ENCODE measurements at places on chromosomes 6 and 20.

GRCh38 chr6:37558168-37558567 is 58.5 kb upstream of the CCDC167 start:
- DNase-seq: no peak

- no peak for DNase-seq
Observed at GRCh38 chr6:126388104-126388598, 48.2 kb downstream of the CENPW start.

GRCh38 chr6:34958734-34959133 is 69.7 kb downstream of the ANKS1A start:
- no peak for DNase-seq

DNA sequence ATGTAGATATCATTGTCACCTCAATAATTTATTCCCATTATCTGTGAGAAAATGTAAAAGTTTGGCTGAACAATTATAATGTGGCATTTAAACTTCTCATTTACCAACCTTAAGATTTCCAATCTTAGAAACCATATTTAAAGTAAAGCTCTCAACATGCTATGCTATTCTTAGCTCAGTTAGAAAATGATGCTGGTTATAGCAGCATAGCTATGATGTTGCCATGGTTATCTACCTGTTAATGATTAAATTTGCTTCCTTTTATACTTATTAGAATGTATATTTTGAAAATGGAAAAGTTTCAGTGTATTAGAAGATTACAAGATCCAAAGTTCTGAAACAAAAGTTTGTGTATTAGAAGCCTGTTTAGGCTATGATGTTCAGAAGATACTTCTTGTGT is 110.1 kb downstream of the GPR63 start:
- no peak for DNase-seq

- no peak for DNase-seq
Observed at GRCh38 chr6:136564180-136564579, 14.0 kb upstream of the MAP7 start.

GRCh38 chr6:140285471-140285870 is 911.0 kb upstream of the CITED2 start:
- no peak for DNase-seq

DNA sequence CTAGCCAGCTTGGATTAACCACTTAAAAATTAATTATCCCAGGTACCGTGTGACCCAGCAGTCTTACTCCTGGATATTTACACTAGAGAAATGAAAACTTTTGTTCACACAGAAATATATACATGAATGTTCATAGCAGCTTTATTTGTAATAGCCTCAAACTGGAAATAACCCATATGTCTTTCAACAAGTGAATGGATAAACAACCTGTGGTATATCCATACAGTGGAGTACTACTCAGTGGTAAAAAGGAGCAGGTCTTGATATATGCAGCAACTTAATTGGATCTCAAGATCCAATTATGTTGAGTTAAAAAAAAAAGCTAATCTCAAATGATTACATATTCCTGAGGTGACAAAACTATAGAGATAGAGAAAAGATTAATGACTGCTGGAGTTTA is 381.4 kb downstream of the CDKAL1 start:
- DNase-seq: no peak

DNA sequence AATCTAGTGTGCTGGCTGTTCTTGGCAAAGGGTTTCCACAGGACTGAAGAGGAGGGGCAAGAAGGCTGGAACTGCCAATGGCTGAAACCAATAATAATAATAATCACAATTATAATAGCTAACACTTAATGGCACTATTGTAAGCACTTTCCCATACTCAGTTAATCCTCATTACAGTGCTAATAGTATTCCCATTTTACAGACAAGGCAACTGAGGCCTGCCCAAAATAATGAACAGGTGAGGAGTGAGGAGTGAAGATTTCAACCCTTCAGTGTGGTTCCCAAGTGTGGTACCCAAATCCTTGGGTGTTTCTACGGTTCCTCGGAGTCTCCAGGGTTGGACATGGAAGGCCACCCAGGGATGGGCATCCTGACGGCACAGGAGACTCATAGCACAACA is 69.9 kb downstream of the TRERF1 start:
- no peak for DNase-seq

GRCh38 chr20:51034988-51035656 is 12.2 kb upstream of the KCNG1 start:
- DNase-seq: no peak

- no peak for DNase-seq
Observed at GRCh38 chr6:146909376-146909775, 294.8 kb upstream of the STXBP5 start.

- DNase-seq: no peak
Observed at GRCh38 chr6:80434691-80435350, 328.4 kb downstream of the BCKDHB start.

DNA sequence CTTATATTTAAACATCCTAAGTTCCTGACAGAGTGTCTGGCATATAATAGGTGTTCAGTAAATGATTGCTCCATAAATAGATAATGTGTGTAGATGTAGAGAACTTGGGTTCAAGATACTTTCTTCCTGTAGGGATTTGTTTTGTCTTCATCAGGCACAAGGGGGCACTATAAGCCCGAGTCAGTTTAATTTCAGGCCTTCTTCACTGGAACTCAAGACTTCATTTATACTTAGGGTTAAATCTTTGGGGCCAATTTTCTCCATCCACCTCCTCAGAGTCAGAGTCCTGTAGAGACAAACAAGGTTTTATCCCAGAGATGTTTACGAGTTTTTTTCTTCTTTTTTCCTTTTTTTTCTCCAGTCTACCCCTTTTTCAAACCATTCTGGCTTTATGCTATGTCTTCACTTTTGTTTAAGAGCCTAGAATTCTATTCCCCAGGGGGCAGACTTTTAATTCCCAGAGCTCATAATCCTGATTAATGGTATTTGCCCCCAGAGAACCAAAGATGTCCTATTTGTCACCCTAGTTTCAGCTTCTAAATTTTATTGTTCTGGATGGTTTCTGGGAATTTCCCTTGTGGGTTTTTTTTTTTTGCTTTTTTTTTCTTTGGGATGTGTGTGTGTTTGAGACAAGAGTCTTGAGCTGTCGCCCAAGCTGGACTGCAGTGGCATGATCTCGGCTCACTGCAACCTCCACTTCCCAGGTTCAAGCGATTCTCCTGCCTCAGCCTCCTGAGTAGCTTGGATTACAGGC is 88.4 kb downstream of the HFE start:
- DNase-seq: no peak

DNA sequence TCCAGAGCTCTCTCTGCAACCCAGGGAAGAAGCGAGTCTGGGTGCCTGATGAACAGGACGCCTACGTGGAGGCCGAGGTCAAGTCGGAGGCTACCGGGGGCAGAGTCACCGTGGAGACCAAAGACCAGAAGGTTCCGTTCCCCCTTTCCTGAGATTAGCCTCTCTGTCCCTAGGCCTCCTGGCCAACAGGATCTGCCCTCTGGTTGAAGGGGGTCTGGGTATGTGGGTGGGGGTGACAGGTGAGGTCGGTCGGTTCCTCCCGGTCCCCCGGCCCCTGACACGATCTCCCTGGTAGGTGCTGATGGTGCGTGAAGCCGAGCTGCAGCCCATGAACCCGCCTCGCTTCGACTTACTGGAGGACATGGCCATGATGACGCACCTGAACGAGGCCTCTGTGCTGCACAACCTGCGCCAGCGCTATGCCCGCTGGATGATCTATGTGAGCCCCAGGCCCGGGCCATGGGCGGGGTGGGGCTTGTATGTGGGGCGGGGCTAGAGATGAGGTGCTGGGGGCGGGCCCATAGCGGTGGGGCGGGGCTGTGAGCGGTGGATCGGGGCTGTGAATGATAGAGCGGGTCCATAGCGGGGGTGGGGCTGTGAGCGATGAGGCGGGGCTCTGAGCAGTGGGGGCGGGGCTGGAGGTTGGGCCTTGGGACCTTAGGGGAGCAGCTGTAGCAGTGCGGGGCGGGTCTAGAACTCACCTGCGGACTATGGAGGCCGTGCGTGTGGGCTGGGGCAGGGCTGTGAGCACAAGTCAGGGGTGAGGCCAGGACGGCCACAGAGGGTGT is 23.9 kb downstream of the MYH7B start:
- DNase-seq: no peak

DNA sequence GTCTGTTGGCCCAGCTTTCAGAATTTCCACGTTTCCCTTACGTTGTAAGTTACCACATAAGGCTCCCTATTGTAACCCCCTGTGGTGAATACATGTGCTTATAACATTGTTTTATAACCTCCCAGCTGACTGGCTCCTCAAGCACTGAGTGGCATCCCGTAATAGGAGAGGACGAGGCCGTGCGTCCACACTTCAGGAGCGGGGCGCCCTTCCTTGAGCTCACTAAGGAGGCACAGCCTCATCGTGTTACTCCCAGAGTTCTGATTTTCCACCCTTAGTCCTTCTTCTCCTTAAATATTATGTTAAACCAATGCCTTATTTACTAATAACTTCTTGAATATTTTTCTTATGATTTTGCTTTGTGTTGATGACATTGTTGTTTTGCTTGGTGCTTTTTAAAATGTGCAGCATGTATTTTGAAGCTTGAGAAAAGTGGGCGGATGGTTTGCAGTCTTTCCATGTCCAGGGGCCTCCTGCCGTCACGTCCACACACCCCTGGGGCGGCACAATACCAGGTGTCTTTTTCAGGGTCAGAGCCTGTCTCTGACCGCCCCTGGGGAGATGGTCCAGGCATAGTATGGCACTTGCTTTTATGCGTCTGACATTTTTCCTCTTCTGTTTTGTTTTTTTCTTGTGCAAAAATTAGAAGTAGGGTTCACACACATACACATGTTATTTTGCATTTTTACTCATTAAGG is 181.8 kb downstream of the DLL1 start:
- DNase-seq: no peak

DNA sequence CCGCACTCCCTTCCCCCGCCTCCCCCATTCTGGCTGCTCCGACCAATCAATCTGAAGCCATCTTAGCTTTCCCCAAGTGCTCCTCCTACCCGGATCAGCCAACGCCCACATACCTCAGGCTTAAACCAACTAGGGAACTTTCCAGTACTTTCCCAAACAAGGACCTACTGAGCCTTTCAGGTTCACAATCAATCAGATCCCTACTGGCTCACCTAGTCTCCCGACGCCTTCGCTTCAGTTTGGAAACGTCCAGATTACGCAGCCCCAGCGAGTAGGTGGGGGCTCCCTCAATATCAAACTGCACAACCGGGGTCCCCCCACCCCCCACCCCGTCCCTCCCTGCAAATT is 432 bp downstream of the HSPA1L start:
- peak; percentile 94 for DNase-seq

GRCh38 chr6:90478278-90478677 is 108.6 kb downstream of the MAP3K7 start:
- DNase-seq: no peak

DNA sequence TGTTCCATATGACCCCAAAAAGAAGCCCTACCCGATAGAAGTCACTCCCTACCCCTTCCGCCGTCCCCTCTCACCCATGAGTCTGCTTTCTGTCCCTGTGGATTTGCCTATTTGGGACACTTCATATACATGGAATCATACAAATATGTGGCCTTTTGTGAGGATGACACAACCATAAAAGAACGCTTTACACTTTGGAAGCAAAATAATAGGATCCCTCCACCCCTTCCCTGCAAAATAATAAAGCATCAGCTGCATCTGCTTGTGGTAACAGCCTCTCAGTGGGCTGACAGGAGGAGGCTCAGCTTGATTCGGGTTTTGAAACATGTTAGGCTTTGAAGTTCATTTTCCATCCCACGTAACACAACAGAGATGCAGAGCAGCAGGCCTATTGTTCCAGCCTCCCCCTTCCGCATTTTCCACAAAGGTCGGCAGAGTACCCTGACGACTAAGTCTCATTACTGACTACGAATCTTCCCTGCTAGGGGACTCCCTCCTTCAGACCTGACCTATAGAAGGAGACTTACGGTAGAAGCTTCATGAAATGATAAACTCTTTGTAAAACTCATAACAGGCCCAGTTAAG is 99.1 kb downstream of the ALDH8A1 start:
- no peak for DNase-seq

DNA sequence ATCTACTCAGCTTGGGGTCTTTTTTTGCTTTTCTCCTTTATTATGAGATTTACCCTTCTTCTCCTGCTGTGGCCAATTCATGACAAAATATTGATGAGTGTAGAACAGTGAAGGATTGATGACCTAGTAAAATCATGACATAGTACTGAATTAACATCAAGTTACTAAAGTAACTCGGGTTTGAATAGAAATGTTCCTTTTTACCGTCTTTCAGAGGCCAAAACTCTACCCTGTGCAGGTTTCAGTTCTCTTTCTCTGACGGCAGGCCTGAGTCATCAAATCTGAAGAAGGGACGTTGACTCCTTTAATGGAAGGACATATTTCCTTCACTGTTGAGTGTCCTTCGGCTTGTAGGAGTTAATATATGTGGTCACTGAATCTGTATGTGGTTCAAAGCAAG is 80.7 kb downstream of the RREB1 start:
- no peak for DNase-seq

- peak; percentile 54 for DNase-seq
Observed at GRCh38 chr6:54718541-54719023, 128.0 kb upstream of the FAM83B start.

DNA sequence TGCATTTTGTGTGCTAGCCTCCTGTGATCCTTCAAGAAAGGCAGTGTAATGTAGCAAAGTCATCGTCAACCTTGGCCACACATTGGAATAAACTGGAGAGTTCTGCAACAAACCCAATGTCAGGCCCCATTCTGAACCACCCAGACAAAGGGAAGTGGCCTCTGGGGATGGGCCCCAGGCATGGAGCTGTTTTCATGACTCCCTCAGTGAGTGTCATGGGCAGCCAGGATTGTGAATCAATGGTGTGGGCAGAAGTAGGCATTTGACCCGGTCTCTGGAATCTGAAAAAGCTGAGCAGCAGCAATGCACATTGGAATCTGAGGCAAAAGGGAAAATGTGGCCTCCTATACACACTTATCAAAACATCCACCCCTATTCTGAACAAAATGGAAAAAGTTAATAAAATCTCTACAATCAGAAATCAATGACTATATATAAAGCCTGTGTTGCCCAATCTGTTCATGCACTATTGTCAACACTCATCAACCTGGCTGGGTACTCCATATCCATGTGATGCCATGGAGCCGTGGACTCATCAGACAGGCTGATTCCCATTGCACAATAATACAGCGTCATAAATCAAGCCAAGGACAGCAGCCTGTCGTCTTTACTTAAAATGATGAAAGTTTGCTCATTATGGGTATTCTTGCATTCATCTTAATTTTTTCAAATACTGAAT is 134.9 kb upstream of the STMND1 start:
- DNase-seq: no peak

- DNase-seq: no peak
Observed at GRCh38 chr6:134875367-134875766, 74.5 kb downstream of the ALDH8A1 start.

GRCh38 chr6:133312006-133312405 is 70.8 kb downstream of the EYA4 start:
- no peak for DNase-seq

DNA sequence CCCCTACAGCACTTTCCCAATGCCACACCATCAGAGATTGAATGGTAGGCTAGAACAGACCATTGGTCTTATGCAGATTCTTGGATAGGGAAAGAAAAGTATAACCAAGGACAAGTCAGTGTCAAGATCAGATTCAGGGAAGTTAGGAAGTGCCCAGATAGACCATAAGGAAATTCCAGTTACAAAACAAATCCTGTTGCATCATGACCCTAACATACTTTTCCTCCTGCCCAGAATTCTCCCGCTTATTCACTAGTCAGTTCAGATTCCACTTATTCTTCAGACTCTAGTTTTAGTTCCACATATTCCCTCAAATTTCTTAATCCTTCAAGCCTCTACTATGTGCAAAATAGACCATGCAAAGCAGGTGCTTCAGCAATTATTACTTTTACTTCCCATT is 20.7 kb downstream of the METTL24 start:
- no peak for DNase-seq

GRCh38 chr6:137005073-137005472 is 39.7 kb downstream of the IL20RA start:
- no peak for DNase-seq

Data from DMS153 (cell line).